ENCODE measurements at places on chromosomes 5 and 9.

GRCh38 chr9:72614067-72614466 is 92.7 kb downstream of the TMC1 start:
- H3K4me3 ChIP-seq = no peak overlapping the region
- no peaks in the 10 kb centered on the region for H3K4me1 ChIP-seq
- DNase-seq = no peak

- H3K4me3 ChIP-seq = no peak overlapping the region
- no peaks in the 10 kb centered on the region for H3K36me3 ChIP-seq
- DNase-seq = no peak
- no peak overlapping the region for H3K27ac ChIP-seq
- H3K27me3 ChIP-seq = peaks cover 10% of the 10 kb centered on the region
Observed at GRCh38 chr5:135069016-135069770, 35.2 kb upstream of the PITX1 start.

- H3K27me3 ChIP-seq = no peaks in the 10 kb centered on the region
- H3K4me3 ChIP-seq = no peak overlapping the region
- no peak for DNase-seq
- H3K36me3 ChIP-seq = no peaks in the 10 kb centered on the region
Observed at GRCh38 chr5:32932241-32932935, 221.3 kb downstream of the NPR3 start.

GRCh38 chr9:127154003-127154389 is 31.6 kb upstream of the ANGPTL2 start:
- peak; percentile 39 for DNase-seq
- H3K36me3 ChIP-seq = no peaks in the 10 kb centered on the region
- peaks cover 21% of the 10 kb centered on the region for H3K27me3 ChIP-seq
- H3K27ac ChIP-seq = no peak overlapping the region
- peaks cover 19% of the 10 kb centered on the region for H3K4me1 ChIP-seq
- no peak overlapping the region for H3K4me3 ChIP-seq

DNA sequence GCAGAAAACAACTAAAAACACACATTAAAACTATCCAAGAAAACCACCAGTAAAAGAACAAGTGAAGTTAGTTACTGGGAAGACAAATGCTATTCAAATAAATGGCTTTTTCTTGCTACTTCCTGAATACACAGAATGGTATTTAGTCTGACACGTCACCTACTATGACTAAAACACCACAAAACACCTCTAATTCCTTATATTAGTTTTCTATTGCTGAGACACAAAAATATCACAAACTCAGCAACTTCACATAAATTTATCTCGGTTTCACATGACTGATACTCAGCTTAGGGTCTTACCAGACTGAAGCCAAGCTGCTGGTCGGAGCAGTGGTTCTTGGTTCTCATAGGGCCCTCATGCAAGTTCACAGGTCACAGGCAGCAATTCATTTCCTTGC is 5.4 kb downstream of the DMAC1 start:
- no peaks in the 10 kb centered on the region for H3K27me3 ChIP-seq
- peaks cover 29% of the 10 kb centered on the region for H3K36me3 ChIP-seq
- peaks cover 19% of the 10 kb centered on the region for H3K4me1 ChIP-seq
